ENCODE measurements at places on chromosomes 12 and 14. TPM values are rescaled to one million over a fixed set of nuclear protein-coding genes. Genes with fewer than 3 reads are reported as not detected.

Gene PRH2
- not detected for total RNA-seq

Gene MGAT2
- total RNA-seq = 32.2 TPM

Gene LMNTD1
- not detected for total RNA-seq

Gene BLTP3B
- 48.7 TPM for total RNA-seq

Gene MIP
- not detected for total RNA-seq

Gene RFX4
- total RNA-seq = not detected

Gene CLEC1B
- not detected for total RNA-seq

Gene SSTR1
- not detected for total RNA-seq

Gene GPR137C
- 0.14 TPM for total RNA-seq

Gene POTEG
- total RNA-seq = not detected

Gene DIO2
- not detected for total RNA-seq

Gene CCDC196
- not detected for total RNA-seq

Gene CCDC198
- total RNA-seq = not detected

Gene LIMA1
- 69.7 TPM for total RNA-seq

Gene FOXG1
- total RNA-seq = not detected

Gene NEUROD4
- total RNA-seq = not detected

Gene SERPINA10
- not detected for total RNA-seq

Gene PRMT5
- 121 TPM for total RNA-seq

Gene NTN4
- not detected for total RNA-seq

Gene CMA1
- total RNA-seq = not detected

All from activated CD4-positive, alpha-beta T cell treated with anti-CD3 and anti-CD28 coated beads for 36 hours (primary cell).